Endothelial cell of umbilical vein (primary cell): ENCODE measurements at places on chromosomes 2 and 18.

DNA sequence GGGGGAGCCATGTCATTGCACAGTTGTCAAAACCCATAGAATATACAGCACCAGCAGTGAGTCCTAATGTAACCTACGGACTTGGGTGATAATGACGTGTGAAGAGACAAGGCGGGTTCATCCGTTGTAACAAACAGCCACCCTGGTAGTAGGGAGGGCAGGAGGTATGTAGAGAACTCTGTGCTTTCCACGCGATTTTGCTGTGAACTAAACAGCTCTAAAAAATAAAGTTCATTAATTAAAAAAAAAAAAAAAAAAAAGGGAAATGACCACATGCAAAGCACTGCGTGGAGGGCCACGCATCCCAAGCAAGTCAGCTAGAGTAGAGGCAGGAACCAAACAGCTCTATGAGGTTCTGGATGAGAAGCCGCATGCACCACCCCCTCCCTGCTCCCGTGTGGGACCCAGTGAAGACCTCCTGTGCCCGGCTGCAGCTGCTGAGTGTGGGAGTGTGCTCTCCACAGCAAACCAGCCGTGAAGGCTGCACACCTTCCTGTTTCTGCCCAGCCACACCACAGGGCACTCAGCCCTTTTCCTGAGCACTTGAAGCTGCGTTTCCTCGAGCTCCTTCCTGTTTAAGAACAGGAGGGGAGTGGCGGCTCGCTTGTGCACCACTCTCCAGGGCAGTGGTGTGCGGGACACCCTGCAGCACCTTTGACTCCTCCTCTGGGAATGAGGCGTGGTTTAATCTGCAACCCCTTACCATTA is 65.6 kb downstream of the ODC1 start:
- DNase-seq, result peak; percentile 70

- DNase-seq, result peak; percentile 77
Observed at GRCh38 chr2:216519154-216519762, 20.6 kb downstream of the RPL37A start.

- DNase-seq, result no peak
Observed at GRCh38 chr2:59463426-59463825, 1090.0 kb downstream of the BCL11A start.

GRCh38 chr2:221399183-221399582 is 172.9 kb downstream of the EPHA4 start:
- DNase-seq, result no peak

- DNase-seq, result no peak
Observed at GRCh38 chr18:45719106-45719505, 4.9 kb upstream of the SLC14A1 start.

DNA sequence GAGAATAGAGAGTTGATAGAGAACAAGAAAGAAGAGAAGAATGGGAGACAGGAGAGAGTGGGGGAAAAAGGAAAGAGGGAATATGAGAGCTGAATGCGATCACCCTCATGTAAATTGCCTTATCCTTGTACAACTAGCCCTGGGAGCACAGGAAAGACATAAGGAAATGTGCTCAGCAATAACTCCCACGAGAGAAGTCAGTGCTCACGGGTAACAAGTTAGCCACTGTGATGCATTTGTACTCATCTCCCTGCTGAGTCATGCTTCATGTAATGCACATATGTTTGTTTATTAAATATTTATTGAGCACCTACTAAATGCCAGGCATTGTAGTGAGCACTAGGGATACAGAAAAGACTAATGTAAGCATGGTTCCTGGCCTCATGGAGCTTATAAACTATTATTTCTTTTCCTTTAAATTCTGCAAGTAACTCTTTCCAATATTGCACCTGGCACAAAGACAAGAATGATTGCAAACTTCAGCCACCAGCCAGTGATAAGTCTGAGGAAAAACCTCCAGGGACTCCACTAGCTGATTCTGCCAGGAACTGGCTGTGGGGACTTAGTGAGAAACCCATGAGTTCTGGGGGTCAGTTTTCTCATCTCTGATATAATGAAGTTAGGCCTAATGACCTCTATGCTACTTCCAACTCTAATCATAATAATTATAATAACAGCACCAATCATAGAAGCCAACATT is 124.1 kb downstream of the LNPK start:
- DNase-seq, result no peak

DNA sequence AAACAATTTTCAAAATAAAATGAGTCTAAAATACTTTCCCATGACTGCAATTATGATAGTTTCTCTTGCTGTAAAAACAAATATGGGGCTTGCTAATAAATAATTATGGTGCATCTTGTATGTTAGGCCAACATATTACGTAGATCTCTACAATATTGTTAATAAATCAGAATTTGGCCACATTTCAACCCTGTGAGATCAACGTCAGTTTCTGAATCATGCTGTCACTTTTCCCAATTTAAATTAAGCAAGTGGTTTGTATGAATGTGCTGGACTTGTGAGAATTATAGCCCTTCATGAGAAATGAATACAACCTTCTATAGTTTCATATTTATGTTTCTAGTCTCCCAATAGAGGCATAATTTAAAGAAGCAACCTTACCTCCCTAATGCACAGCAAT is 808.9 kb downstream of the SUCLG1 start:
- DNase-seq, result no peak

DNA sequence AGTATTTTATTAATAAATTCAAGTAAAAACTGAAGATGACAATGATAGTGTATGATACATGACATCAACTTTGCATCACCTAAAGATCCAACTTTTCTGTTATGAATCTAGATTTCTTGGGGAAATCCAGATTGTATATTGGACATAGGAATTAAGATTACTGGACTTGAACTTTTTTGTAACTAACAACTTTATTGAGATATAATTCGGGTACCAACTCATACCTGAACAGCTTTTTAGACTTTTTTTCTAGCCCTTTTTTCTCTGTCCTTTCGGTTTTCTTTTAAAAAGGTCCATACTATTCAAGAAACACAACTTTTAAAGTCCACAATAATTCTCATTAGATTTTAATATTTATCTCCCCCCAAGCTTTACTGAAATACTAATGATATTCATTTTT is 1.1 kb upstream of the SOCS6 start:
- DNase-seq, result no peak

GRCh38 chr2:95275601-95276243 is 1.5 kb downstream of the PROM2 start:
- DNase-seq, result no peak
